Left ventricle myocardium inferior (tissue), 1 donor: ENCODE measurements at places on chromosomes 4 and X.

DNA sequence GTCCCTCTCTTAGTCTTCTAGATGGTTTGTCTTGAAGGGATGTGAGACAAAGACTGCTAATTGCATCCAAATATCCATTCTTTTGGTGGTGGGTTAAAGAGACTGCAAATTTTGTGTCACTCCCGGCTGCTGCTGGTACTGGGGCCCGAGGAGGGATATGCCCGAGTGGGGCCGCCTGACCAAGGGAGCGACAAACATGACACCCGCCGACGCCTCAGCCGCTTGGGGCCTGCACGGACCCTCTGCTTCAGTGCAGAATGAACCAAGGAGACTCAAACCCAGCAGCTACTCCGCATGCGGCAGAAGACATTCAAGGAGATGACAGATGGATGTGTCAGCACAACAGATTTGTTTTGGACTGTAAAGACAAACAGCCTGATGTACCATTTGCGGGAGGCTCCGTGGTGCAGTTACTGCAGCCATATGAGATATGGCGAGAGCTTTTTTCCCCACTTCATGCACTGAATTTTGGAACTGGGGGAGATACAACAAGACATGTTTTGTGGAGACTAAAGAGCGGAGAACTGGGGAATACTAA is 13.6 kb upstream of the ARX start:
- H3K27ac ChIP-seq = no peak overlapping the region
- no peaks in the 10 kb centered on the region for H3K4me1 ChIP-seq
- peaks cover 35% of the 10 kb centered on the region for H3K27me3 ChIP-seq
- no peak for DNase-seq
- no peak overlapping the region for H3K4me3 ChIP-seq
- H3K36me3 ChIP-seq = no peaks in the 10 kb centered on the region

DNA sequence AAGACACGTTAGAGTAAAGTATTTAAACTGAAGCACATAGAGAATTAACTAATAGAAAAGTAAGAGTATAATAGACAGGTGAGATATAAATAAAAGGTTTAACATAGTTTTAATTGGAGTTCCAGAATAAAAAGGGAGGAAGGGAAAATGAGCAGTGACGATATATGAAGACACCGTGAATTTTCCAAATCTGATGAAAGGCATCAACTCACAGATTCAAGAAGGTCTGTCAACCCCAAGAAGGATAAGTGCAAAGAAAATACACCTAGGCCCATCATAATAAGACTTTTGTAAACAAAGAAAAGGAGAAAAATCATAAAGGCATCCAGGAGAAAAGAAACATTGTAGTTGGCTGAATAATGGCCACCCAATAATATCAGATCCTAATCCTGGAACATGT is 43.9 kb upstream of the RAP2C start:
- H3K4me3 ChIP-seq = no peak overlapping the region
- H3K27me3 ChIP-seq = no peaks in the 10 kb centered on the region
- no peak overlapping the region for H3K27ac ChIP-seq
- no peak for DNase-seq

GRCh38 chr4:106369456-106370060 is 980 bp upstream of the GIMD1 start:
- DNase-seq = no peak
- H3K4me1 ChIP-seq = peaks cover 20% of the 10 kb centered on the region
- H3K27me3 ChIP-seq = peaks cover 14% of the 10 kb centered on the region
- H3K4me3 ChIP-seq = no peak overlapping the region
- H3K27ac ChIP-seq = no peak overlapping the region
- H3K36me3 ChIP-seq = no peaks in the 10 kb centered on the region

DNA sequence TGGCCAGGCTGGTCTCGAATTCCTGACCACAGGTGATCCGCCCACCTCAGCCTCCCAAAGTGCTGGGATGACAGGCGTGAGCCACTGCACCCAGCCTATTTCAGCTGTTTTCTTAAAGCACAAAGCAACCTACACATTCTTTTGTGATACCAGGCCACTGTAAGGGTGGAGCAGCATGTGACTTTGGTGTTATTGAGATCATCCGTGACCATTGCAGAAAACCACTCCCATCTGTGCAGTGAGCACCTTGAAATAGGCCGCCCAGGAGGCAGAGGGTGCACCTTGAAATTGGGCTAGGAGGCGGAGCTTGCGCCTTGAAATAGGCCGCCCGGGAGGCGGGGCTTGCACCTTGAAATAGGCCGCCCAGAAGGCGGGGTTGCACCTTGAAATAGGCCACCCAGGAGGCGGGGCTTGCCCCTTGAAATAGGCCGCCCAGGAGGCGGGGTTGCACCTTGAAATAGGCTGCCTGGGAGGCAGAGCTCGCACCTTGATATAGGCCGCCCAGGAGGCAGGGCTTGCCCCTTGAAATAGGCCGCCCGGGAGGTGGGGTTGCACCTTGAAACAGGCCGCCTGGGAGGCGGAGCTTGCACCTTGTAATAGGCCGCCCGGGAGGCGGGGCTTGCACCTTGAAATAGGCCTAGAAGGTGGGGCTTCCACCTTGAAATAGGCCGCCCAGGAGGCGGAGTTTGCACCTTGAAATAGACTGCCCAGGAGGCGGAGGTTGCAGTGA is 9.0 kb upstream of the SLC25A6 start:
- DNase-seq = peak; percentile 10
- no peak overlapping the region for H3K4me3 ChIP-seq

GRCh38 chr4:155667568-155668511 is 1.2 kb downstream of the GUCY1A1 start:
- DNase-seq = peak; percentile 61
- H3K4me1 ChIP-seq = peaks cover 53% of the 10 kb centered on the region
- peaks cover 3% of the 10 kb centered on the region for H3K27me3 ChIP-seq
- H3K36me3 ChIP-seq = no peaks in the 10 kb centered on the region

DNA sequence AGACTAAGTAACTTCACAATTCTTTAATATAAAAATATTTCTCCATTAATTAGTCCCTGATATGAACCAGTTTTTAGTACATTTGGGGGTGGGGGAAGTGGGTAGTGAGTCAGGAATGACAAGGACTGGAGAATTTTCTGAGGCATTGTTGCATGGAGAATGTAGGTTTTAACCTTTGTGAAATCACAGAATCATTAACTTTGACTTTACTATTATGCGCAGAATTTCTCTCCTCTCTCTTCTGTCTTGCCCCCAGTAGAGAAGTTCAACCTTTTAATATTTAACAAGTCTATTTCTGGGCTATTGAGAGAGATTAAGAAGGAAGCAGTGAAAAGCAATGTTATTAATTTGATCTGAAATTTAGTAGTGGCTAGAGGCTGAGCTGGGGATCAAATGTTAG is 597.0 kb downstream of the PCDH18 start:
- H3K27ac ChIP-seq = no peak overlapping the region
- no peaks in the 10 kb centered on the region for H3K36me3 ChIP-seq
- H3K4me3 ChIP-seq = no peak overlapping the region
- no peak for DNase-seq

- DNase-seq = no peak
- H3K27me3 ChIP-seq = peaks cover 2% of the 10 kb centered on the region
- no peak overlapping the region for H3K27ac ChIP-seq
Observed at GRCh38 chr4:154349829-154350228, 141.8 kb downstream of the DCHS2 start.

- DNase-seq = no peak
- H3K27me3 ChIP-seq = no peaks in the 10 kb centered on the region
- H3K4me1 ChIP-seq = no peaks in the 10 kb centered on the region
Observed at GRCh38 chrX:101210630-101211029, 9.0 kb upstream of the DRP2 start.

DNA sequence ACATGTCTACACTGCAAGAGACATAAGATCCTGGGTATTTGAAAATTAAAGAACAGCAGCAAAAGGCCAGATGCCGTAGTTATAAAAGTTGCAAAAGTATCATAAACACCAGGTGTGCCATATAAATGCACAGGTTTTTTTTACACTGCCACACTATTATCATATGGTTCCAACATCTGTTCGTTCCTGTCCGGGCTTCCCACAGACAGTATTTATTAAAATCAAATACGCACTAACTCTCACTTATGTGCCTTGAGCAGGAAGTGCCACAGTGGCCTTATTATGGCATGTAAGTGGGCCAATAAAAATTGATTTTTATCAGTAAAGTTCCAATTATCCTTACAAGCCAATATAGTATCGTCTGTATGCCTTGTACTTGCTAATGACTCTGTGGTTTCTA is 873.2 kb downstream of the RPA4 start:
- DNase-seq = no peak
- no peaks in the 10 kb centered on the region for H3K4me1 ChIP-seq
- H3K27me3 ChIP-seq = no peaks in the 10 kb centered on the region
- H3K36me3 ChIP-seq = no peaks in the 10 kb centered on the region
- H3K27ac ChIP-seq = no peak overlapping the region

DNA sequence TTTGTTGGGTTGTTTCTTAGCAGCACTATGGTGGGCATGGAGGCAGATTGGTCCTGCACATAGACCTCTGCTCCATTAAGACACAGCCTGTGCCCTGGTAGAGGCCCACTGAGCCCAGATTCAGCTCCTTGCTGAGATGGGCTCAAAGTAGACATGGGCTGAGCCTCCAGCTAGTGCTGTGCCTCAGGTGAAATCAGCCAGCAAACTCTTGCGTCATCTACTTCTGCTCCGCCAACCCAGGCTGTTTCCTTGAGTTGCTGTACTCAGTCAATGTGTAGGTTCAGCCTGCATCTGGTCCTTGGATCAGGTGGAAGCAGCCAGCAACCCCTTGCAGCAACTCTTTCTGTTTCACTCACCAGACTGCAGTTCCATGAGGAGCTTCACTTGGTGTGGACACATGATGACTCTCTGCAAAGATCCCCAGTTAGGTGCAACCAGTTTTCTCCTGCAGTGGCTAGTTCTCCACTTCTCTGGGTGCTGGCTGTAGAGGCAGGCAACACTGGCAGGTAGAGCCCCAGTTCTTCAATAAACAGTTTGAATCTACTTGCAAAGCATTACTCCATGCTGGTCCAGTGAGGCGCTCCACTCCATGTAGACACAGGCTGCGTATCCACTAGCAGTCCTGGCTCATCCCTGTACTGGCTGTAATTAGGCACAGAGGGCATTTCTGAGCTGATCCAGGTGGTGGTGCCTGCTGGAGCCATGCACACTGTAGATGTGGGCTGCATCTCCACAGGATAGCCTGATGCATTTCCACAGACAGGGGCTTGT is 199.0 kb upstream of the MAMLD1 start:
- no peak overlapping the region for H3K4me3 ChIP-seq
- no peaks in the 10 kb centered on the region for H3K4me1 ChIP-seq
- H3K36me3 ChIP-seq = no peaks in the 10 kb centered on the region

- no peak for DNase-seq
- H3K27me3 ChIP-seq = no peaks in the 10 kb centered on the region
- no peak overlapping the region for H3K27ac ChIP-seq
- H3K36me3 ChIP-seq = no peaks in the 10 kb centered on the region
- H3K4me3 ChIP-seq = no peak overlapping the region
- no peaks in the 10 kb centered on the region for H3K4me1 ChIP-seq
Observed at GRCh38 chr4:140115140-140115539, 38.8 kb downstream of the MAML3 start.

DNA sequence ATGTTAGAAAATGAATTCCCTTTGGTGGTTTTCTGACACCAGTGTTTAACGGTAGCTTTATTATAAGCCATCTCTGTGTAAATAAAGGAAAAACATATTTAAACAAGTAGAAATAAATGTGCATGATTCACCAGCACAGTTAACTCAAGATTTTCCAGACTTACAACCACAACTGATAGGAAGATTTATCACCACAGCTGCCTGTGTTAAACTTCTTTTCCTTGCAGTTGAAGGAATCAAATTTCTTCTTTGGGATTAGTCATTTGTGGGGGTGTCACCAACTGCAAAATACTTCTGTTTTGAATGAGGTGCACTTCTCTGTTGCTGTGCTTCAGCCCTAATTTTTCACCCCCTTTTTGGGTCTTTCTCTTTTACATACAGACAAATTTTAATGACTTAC is 128.1 kb upstream of the STK26 start:
- no peaks in the 10 kb centered on the region for H3K27me3 ChIP-seq
- no peak overlapping the region for H3K27ac ChIP-seq
- H3K4me3 ChIP-seq = no peak overlapping the region
- H3K4me1 ChIP-seq = no peaks in the 10 kb centered on the region
- H3K36me3 ChIP-seq = no peaks in the 10 kb centered on the region

GRCh38 chr4:986428-986878 is 391 bp upstream of the IDUA start:
- no peaks in the 10 kb centered on the region for H3K27me3 ChIP-seq
- H3K4me3 ChIP-seq = peak overlapping the region; percentile 81
- peaks cover 36% of the 10 kb centered on the region for H3K4me1 ChIP-seq
- DNase-seq = no peak

- H3K4me1 ChIP-seq = peaks cover 8% of the 10 kb centered on the region
- H3K36me3 ChIP-seq = peaks cover 30% of the 10 kb centered on the region
- H3K27ac ChIP-seq = no peak overlapping the region
- no peak overlapping the region for H3K4me3 ChIP-seq
Observed at GRCh38 chr4:24809376-24809775, 14.0 kb downstream of the SOD3 start.

GRCh38 chrX:11341274-11342201 is 48.3 kb downstream of the AMELX start:
- H3K36me3 ChIP-seq = no peaks in the 10 kb centered on the region
- DNase-seq = peak; percentile 48
- H3K4me3 ChIP-seq = no peak overlapping the region
- no peaks in the 10 kb centered on the region for H3K27me3 ChIP-seq

DNA sequence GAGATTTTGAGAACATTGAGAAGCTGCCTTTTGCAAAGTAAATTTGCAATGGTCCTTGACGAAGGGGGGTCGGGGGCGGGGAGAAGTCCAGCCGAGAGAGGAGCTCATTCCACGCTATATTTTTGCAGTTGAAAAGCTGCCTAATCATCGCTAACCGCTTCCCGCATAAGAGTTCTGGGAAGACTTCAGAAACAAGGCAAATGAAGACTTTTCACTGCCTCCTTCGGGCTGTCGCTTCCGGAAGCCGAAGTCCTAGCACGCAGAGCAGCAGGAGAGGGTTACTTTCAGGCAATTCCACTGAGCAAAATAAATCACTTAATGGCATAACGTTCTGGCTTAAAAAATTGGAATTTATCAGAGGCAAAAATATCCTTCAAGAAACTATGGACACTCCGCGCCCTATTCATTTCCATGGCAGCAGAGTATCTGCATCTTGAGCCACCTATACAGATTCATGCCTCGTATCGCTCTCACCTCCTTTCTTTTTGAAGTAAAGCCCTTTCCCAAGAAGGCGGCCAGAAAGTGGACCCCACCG is 2.6 kb upstream of the LRAT start:
- no peaks in the 10 kb centered on the region for H3K36me3 ChIP-seq
- H3K4me3 ChIP-seq = peak overlapping the region; percentile 59
- peaks cover 66% of the 10 kb centered on the region for H3K27me3 ChIP-seq
- peaks cover 29% of the 10 kb centered on the region for H3K4me1 ChIP-seq
- no peak for DNase-seq
- no peak overlapping the region for H3K27ac ChIP-seq

- H3K4me1 ChIP-seq = no peaks in the 10 kb centered on the region
- no peaks in the 10 kb centered on the region for H3K36me3 ChIP-seq
- no peak overlapping the region for H3K4me3 ChIP-seq
- no peaks in the 10 kb centered on the region for H3K27me3 ChIP-seq
Observed at GRCh38 chr4:89420507-89420906, 112.9 kb upstream of the GPRIN3 start.
